SHP77 (cell line): ENCODE measurements at places on chromosomes 5 and 9.

GRCh38 chr9:90288275-90288639 is 354.4 kb downstream of the DIRAS2 start:
- no peak for DNase-seq

GRCh38 chr5:41347569-41347968 is 134.2 kb upstream of the C6 start:
- no peak for DNase-seq

- no peak for DNase-seq
Observed at GRCh38 chr5:37323607-37324006, 47.3 kb downstream of the NUP155 start.

DNA sequence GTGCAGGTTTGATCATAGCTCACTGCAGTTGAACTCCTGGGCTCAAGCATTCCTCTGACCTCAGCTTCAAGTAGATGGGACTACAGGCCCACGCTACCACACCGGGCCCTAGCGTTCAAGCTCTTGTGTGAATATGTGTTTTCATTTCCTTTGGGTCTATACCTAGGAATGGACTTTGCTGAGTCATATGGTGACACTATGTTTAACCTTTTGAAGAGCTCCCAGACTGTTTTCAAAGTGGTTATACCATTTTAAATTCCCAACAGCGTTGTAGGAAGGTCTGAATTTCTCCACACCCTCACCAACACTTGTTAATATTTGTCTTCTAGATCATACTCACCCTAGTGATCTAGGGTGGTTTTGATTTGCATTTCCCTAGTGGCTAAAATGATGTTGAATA is 33.5 kb downstream of the FAF2 start:
- no peak for DNase-seq

- DNase-seq = peak; percentile 1
Observed at GRCh38 chr9:115694014-115694413, 459.6 kb upstream of the PAPPA start.

- no peak for DNase-seq
Observed at GRCh38 chr9:72743836-72744235, 209.0 kb downstream of the ALDH1A1 start.

- DNase-seq = no peak
Observed at GRCh38 chr9:22170556-22170955, 161.5 kb upstream of the CDKN2B start.

DNA sequence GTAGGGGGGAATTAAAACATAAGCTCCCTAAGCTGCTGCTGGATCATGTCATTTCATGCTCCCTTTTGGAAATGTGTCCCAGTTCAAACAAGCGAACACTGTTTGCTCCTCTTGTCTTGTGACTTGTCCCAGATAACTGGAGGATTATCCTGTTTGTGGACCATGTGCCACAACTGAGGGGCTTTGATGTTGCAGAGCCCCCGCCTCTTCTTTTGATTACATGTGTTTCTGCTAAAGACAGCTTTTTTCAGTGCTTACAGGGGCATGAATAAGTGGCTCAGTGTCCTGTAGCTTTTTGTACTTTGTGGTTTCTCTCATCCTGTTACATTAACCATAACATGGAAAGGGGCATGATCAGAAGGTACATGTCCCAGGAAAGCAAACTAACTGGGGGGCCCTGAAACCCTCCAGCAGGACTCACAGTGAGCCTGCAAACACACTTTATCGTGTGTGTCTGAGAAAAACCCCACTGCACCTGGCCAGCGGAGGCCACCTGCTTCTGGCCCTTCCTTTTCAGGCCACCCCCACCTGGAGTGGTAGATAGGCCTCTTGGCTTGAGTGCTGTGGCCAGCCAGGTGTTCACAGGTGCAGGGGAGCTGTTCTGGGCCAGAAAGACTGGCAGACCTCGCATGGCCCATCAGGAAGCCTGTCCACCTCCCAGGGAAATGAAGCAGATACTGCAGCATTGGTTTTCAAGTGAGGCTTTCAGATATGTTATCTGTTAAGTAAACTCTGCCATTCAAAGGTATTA is 285.6 kb downstream of the FANCC start:
- DNase-seq = no peak
